ENCODE measurements at places on chromosomes 6 and 20.

DNA sequence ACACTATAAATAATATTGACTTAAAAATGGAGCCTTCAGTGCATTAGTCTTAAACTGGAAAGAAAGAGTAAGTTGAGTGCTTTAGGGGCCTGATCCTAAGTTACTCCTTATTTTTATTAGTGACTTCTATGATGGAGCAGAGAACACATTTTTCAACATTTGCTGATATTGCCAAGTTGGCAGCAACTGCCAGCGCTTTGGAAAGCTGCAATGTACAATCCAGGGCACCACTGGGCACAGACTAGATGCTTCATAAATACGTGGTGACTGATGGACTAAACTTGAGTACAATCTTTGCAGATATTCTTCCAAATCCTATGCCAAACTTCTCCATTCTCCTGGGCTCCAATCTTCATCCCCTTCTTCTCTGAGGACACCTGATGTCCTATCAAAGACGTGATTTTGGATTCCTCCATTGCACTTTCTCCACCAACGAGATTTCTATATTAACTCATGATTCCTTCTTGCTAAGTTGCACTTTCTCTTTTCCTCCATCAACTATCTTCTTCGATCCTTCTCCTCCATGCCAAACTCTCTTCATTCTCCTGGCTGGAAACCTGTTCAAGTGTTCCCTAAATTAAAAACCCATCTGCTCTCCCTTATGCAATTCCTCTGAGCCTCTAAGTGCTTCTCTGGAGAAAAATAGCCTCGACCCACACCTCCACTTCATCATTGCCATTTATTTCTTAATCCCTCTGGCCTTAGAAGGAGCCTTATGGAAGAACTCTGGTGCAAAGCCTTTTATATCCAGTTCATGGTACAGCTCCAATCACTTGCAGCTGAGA lies 28.5 kb upstream of the PAK5 start:
- DNase-seq, result no peak

DNA sequence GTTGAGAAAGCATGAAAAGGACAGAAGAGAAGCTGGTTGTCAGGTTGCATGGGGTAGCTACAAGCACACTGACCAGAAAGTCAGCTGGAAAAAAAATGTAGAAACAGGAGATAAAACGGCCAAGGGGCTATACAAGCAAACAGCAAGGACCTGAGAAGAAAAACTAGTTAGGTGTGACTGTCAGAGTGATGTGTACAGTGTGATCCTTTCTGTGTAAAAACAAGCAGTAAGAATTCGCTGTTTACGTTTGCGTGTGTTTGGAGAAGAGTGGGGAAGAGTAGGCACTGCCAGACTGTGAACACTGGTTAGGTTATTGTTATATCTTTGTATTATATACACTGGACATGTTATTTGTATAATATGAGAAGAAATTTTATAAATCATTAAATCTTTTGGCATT lies 28.1 kb downstream of the PTPN1 start:
- no peak for DNase-seq

DNA sequence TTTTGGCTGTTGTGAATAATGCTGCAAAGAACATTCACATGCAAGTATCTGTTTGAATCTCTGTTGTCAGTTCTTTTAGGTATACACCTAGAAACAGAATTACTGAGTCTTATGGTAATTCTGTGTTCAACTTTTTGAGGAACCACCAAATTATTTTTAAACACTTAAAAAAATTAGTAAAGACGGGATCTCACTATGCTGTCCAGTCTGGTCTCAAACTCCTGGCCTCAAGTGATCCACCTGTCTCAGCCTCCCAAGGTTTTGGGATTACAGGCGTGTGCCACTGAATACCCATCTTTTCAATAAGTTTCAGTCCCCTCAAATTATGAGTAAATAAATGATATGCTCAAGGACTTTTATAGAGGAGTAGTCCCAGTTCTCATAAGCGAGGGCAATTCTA lies 17.5 kb downstream of the SPATS1 start:
- DNase-seq, result no peak

GRCh38 chr6:144075187-144075586 lies 20.2 kb downstream of the SF3B5 start:
- no peak for DNase-seq

DNA sequence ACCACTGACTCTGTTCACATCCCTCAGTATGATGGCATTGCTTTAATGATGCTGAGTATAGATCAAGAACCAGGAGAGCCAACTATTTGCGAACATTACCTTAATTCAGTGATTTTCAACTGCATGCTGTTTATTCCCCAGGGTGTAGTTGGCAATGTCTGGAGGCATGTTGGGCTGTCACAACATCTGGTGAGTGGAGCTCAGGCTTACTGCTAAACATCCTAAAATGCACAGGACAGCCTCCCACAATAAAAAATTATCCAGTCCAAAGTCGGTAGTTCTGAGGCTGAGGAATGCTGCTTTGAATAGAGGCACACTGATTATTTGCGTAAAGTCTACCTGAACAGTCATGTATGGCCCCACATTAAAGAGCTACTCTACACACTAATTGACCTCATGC lies 94.8 kb upstream of the OPRM1 start:
- no peak for DNase-seq

- no peak for DNase-seq
These were observed 222.1 kb upstream of the RREB1 start for GRCh38 chr6:6885521-6886170.

DNA sequence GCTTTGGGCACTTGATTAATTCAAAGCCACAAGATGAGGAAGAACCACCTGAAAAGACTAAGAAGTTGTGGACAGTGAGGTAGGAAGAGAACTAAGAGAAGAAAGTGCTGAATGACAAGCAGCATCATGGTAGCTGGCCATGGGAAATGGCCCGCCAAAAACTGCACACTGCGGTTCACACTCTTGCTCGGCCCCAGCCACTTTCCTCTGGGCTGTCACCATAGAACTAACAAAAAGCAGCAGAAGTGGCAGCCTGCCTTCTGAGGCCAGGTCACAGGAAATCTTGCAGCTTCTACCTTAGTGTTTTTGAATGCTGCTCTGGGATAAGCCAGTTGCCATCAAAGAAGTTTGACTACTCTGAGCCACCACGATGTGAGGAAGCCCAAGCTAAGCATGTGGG lies 34.8 kb upstream of the ZNFX1 start:
- no peak for DNase-seq

GRCh38 chr6:126550323-126550722 lies 210.4 kb downstream of the CENPW start:
- DNase-seq, result no peak

- no peak for DNase-seq
These were observed 21.1 kb downstream of the MRPL14 start for GRCh38 chr6:44105993-44106740.

DNA sequence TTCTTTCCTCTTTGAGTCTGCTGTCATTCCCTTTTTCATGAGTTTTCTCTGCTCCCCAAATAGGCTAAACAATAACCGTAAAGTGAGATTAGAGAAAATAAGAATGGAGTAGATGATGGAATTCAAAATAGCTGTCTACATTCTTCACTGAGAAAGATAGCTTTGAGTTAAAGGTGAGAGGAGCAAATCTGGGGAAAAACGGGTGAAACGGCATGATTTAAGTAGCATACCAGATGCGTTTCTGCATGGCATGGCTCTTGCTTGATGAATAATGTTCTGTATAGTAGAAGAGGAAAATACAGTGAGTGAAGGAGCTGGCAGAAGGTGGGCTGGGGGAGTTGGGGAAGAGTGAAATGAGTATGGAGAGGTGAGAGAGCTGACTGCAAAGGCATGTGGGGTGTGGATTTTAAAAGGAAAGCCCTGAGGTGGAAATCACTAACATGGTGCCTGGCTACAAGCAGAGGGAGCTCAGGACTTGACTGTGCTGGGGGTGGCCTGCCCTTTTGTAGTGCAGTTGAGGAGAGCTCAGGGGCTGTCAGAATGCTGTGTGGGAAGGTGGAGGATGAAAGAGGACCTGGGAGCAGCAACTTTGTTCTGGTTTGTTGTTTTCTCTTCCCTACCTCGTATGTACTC lies 8.8 kb downstream of the BICRAL start:
- DNase-seq, result no peak

DNA sequence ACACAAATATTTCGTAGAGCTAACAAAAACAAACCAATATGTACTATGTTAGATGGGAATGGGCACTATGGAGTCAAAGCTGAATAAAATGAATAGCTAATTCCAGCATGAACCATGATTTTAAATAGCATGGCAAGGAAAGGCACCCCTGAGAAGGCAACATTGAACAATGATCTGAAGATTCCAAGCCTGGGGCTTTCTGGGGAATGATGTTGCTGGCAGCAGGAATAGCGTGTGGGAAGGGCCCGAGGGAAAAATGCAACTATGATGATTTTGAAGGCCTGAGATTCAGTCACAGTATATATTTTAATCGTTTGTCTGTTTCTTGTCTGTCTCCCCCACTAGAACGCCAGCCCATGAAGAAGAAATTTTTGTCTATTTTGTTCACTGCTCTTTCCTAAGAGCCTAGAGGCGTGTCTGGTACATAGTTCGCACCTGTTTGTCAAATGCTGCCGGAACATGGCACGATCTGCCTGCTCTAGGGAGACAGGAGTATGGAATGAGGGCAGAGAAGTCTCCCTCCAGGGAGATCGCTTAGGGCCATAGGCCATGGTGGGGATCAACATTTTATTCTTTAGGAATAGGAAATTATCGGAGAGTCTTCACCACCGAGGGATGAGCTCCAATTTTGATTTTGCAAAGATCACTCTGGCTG lies 84.8 kb upstream of the EYA2 start:
- no peak for DNase-seq

- DNase-seq, result no peak
These were observed 24.3 kb upstream of the TAB2 start for GRCh38 chr6:149293244-149293643.

- no peak for DNase-seq
These were observed 15.7 kb downstream of the RTN4IP1 start for GRCh38 chr6:106613590-106613989.

DNA sequence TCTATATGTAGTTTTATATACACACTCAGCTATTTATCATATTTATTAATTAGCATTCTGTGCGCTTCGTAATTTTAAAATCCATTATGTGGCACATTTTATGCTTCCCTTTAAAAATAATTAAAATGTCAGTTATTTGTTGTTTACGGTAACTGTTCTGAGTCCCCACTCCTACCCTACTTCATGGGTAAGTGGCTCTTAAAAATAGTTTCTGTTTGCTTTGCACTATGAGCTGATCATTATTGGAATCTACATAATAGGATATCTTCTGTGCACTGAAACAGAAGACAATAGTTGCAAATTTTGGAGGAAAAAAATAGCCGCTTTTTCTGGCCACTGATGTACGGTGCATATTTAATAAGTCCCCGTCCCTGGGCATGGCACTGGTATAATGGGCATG lies 25.2 kb downstream of the LCA5 start:
- DNase-seq, result no peak

DNA sequence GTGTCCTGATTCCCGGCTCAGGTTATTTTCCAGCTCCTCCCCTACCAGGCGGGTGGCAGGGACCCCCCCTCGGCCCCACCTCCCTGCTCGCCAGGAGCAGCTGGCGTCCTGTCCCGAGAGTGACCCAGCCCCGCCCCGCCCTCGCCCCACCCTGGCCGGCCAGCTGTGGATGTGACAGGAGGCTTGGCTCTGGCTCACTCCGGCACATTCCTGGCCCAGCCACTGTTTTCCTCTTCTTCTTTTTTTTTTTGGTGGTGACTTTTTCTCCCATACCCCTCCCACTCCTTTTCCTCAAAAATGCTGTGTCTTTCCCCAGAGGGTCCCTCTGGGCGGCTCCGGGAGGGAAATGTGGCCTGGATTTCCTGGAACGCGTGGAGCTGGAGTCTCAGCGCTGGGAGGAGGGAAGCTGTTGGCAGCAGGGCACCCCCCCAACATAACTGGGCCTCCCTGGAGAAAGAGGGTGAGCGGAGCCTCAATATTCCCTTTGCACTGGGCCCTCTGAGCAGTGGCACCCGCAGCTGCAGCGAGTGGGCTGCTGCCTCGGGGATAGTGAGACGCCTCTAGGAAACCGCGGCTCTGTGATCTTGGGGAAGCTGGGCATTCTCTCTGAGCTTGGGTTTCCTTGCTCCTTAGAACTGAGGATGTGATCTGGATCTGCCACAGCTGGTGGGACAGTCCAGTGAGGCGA lies 28.3 kb upstream of the CSNK2A1 start:
- DNase-seq, result no peak

DNA sequence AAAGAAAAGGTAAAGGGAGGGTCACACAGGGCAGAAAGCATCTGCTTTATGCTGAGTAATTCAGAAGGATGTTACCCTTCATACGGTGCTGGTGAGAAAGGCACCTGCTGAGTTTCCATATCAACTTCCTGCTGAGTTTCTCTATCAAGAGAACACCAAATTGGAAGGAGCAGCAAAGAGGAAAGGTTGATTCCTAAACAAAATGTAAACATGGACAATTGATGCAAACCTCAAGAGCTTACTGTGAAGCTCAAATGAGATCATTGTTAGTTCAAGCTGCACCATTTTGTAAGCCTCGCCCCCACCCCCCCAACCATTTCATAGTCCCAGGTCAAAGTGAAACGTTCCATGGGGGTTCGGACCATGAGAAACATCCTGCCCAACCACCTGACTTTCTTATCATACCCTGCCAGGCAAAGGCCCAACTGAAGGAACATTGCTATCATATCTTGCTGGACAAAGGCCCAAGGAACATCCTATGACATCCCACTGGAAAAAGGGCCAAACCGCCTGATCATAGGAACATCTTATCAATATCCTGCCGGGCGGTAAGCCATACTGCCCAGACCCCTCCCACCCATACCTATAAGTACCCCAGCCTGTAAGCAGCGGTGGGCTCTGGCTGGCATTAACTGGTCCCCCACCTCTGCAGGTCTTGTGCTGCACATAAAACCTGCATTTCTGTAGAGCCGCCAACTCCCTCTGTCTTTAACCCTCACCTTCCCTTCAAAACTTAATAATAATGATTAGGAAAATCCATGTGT lies 171.6 kb downstream of the UBE3D start:
- no peak for DNase-seq

GRCh38 chr20:32941155-32941885 lies 62.9 kb downstream of the SUN5 start:
- no peak for DNase-seq

GRCh38 chr20:31682352-31682751 lies 40.3 kb downstream of the BCL2L1 start:
- DNase-seq, result no peak

DNA sequence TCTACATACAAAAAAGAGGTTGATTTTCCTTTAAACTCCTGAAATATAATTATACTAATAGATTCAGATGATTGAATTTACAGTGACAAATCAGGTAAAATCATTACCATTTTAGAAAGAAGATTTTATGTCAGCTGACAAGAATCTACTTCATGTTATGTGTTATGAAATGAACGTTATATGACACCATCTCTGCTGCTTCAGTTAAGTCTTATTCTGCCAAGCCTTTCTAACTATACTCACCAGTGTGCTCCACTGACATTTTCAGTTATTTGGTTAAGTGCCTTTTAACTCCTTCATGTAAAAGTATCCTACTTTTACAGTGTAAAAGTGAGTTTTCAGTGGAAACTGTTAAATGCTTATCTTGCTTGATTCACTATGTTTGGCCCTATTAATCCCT lies 80.4 kb downstream of the RWDD2A start:
- no peak for DNase-seq

GRCh38 chr6:4281341-4282293 lies 146.2 kb upstream of the ECI2 start:
- peak; percentile 72 for DNase-seq
